Heart right ventricle (tissue), 16 donors: ENCODE measurements at places on chromosomes 6 and 20. TPM values are rescaled to one million over a fixed set of nuclear protein-coding genes. Genes with fewer than 3 reads are reported as not detected.

GRCh38 chr6:37259191-37259590 is 1.2 kb upstream of the TMEM217 start:
- no peak for DNase-seq

GRCh38 chr6:32882879-32883250 is 28.9 kb downstream of the PSMB9 start:
- no peak for DNase-seq

DNA sequence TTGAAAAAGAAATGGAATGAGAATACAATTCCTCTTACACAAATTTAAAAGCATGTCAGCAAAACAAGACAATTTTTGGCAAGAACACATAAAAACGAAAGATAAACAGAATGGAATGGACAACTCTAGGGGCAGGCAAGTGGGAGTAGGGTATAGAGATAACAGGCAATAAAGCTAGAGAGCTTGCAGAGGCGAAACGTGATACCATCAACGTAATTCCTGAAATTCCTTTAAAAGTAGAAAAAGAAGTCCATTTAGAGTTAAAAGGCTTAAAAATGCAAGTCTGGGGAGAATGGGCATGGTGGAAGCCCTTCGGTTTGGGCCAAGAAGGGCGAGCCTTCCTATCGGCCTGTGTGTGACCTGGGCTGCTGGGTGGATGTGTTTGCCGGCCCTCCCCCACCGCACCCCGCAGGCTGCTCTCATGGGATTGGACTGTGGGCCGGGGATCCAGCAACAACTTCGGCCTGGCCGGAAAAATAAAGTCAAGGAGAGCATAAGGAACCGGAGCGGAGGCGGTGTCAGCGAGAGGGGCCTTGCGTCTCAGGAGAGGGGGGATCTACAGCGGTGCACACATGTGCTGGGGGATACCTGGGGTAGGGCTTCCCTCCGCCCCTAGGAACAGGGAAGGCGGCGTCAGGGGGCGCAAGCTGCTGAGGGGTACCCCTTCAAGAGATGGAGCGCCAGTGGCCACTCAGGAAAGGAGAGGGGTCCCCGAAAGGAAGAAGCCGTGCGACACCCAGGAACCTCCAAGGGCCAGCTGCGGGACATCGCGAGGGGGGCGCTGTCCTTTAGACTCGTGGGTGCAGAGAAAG is 4.1 kb downstream of the TMEM239 start:
- DNase-seq = no peak

DNA sequence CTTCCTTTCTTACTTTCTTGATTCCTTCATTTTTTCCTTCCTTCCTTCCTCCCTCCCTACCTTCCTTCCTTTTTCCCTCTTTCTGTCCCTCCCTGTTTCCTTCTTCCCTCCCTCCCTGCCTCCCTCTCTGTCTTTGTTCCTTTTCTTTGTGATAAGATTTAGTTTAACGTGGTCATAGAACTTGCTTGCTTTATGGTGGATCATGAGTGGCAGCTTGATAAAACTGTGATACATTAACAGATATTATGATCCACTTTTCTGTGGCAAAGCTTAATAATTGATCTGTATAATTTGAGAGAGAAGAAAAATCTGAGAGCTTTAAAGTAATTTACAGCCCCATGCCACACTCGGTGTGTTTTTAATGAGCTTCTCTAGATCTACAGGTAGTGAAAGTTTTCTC is 280.5 kb downstream of the RNF144B start:
- no peak for DNase-seq

GRCh38 chr6:163494279-163494727 is 79.8 kb downstream of the QKI start:
- DNase-seq = no peak

DNA sequence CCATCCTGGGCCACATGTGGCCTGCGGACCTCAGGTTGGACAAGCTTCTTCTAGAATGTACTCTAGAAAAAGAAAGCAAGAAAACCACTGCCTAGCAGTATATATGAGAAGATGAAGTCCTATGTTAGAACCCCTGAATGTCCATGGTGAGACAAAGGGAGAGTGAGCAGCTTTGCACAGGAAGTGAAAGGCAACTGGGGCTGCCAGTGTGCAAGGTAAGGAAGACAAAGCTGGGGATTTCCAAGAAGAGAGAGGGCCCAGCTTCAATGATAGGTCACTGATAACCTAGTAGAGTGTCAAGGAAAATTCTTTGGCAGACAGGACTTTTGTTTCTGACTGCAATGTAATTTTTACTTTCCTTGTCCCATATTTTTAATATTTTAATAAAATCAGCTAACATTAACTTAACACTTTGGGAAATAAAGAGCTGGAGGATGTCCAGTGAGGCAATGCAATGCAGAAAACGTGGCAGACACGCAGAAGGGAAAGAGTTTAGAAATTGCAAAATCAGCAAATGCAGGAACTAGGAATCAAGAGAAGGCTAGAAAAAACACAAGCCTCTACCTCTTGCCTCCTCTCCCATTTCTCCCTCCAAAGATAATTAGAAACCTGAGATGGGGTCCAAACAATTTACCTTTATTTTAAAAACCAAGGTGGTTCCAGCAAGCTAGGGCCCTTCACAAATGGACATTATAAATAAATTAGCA is 47.4 kb downstream of the CYP39A1 start:
- no peak for DNase-seq

DNA sequence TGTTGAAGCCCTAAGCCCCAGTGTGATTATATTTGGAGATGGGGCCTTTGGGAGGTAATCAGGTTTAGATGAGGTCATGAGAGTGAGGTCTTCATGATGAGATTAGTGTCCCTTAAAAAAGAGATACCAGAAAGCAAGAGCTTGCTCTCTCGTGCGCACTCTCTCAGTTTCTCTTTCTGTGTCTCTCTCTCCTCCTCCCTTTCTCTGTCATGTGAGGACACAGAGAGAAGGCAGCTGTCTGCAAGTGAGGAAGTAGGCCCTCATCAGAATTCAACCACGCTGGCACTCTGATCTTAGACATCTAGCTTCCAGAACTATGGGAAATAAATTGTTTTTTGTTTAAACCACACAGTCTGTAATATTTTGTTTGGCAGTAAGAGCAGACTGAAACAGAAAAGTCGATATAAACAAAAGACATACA is 180.5 kb downstream of the IBTK start:
- DNase-seq = no peak

GRCh38 chr6:153449279-153449678 is 318.2 kb upstream of the RGS17 start:
- DNase-seq = no peak

GRCh38 chr6:158819213-158819976 is at the start of gene EZR:
Gene EZR (minus strand): TSS chr6:158819368. CDS start chr6:158818093, 1,275 bp downstream.
- peak; percentile 74 for DNase-seq

GRCh38 chr6:3707024-3707423 is 44.5 kb downstream of the PXDC1 start:
- no peak for DNase-seq

GRCh38 chr6:11120271-11121005 is 8.9 kb upstream of the ERVFRD-1 start:
- DNase-seq = no peak

DNA sequence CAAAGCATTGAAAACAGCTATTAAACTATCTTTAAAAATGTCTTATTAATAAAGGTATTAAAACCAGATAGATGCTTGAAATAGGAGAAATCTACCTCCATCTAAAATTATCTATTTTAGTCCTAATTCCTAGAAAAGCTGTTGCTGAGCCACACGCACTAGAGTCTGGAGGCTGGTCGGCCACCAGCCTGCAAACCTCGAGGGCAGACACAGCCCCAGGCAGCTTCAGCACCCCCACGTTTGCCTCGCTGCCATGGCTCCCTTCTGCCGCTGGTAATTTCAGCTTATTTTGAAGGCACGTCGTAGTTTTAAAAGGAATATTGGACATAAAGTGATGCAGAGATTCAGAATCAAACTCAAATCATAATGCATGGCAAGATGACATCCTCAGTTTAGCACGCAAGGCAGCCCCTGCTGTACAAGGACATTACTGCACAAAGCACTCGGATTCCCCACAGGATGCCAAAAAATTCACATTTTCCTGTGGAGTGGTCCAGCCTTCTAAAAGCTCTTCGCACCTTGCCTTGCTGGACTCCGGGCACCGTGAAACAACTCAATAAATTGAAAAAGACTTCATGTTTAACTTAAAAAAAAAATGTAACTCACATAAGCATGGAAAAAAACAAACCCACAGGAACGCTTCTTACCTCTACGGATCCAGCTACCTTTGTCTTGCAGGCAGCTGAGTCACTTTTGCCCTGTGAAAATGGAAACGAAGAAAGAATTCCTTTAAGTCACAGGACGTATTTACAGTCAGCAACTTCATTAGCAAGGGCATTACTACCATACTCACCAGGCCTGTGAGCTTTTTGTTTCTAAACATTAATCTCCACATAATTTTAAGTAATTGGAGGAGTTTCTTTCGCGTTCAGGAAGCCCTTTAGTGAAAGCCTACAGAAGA is 143.4 kb upstream of the RPS6KA2 start:
- DNase-seq = no peak

- no peak for DNase-seq
These were observed 26.5 kb downstream of the GLO1 start for GRCh38 chr6:38676236-38676973.

DNA sequence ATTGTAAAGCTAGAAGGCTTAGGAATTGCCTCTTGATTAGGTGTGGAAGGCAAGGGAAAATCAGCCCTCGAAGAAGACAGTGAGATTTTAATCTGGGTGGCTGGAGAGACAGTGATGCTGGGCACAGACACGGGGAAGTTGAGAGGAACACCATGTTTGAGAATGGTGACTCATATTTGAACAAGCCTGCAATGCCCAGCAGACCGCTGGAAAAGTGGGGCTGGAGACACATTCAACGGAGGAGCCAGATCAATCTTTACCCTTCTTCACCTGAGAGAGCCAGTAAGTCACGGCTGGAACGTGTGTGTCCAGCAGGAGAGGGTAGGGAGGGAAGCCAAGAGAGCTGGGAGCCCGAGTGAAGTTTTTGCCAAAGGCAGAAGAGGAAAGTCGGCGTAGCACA is 3.7 kb upstream of the ESR1 start:
- DNase-seq = no peak

DNA sequence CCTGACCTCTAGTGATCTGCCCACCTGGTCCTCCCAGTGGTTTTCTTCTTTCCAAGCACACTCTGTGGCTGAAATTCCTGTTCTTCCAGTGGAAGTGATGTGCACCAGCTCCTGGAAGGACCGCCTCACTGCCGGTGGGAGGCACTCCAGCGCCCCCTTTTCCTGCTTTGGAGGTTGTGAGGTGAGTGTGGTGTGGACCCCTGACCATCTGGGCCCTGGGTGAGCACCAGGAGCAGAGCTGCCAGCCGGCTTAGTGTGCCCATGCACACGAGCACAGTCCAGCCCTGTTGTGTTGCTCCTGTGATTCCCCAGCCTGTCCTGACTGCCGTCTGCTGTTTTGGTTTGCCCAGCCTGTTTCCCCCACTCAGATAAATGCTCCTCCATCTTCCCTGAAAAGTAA is 134.6 kb downstream of the FNDC1 start:
- no peak for DNase-seq

GRCh38 chr20:20668639-20669038 is 43.8 kb downstream of the RALGAPA2 start:
- no peak for DNase-seq

DNA sequence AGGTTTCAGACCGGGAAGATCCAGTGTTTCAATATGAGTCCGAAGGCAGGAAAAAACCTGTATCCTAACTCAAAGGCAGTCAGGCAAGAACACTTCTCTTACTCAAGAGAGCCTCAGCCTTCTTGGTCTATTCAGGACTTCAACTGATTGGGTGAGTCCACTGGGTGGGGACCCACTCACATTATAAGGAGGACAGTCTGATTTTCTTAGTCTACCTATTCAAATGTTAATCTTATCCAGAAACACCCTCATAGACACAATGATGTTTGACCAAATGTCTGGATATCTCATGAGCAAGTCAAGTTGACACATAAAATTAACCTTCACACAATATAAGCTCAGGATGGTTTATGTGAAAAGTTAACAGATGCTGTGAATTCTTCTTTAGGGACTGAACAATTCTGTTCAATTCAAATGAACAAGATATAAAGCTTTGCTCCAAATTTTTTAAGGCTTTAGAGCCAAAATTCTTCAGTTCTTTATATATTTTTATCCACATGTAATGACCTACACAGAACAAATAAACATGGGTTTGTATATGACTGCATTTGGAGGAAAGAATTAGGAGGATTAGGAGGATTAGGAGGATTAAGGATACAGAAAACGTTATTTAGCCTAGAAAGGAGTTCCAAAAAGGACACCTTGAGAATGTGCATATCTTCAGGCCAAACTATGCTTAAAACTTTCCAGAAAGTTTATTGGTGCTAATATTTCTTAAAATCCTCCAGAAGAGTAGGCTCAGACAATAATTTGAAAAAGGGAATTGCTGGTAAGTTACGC is 35.3 kb upstream of the LAMA2 start:
- no peak for DNase-seq

DNA sequence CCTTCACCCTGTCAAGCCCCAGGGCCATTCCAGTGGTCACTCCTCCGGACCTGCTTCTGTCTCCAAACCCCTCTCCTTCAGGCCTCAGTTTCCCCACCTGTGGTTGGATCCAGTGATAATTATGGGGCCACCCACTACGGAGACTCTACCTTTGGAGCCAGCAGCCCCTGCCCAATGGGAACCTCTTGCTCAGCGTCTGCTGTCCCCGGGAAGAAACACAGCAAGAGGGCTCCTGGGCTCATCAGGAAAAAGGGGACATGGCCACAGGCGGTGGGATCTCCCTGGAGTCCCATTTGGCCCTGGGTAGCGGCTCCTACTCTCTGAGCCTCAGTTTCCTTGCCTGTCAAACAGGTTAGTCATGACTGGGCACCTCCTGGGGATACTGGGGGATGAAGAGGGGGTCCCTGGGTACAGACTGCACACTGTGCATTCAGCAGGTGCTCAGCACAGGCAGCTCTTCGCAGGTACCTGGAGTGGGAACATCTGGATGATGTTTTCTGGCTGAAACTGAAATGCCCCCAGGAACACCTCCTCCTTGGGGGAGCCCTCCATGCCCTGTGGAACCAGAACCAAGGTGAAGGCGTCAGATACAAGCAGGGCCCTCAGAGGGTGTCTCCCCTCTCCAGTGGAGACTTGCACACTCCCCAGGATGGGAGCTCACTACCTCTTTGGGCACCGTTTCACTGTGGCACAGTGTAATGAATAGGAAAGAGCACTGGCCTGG is 19.4 kb downstream of the SUN5 start:
- no peak for DNase-seq

Gene TREML2
- not detected for total RNA-seq

Gene FILIP1
- total RNA-seq = 112 TPM

Gene GRM1
- 1.1 TPM for total RNA-seq

Gene SLC22A3
- 0.76 TPM for total RNA-seq

Gene SLC13A3
- 0.79 TPM for total RNA-seq

Gene LY6G6F
- total RNA-seq = not detected

Gene ARMC12
- total RNA-seq = 0.28 TPM

Gene ENPP3
- 0.33 TPM for total RNA-seq

Gene MARCKS
- total RNA-seq = 13.3 TPM

Gene STK4
- 18.1 TPM for total RNA-seq
